DMS153 (cell line): ENCODE measurements at places on chromosomes 2 and 18.

GRCh38 chr2:190540048-190540447 is 5.5 kb upstream of the NEMP2 start:
- DNase-seq: no peak

DNA sequence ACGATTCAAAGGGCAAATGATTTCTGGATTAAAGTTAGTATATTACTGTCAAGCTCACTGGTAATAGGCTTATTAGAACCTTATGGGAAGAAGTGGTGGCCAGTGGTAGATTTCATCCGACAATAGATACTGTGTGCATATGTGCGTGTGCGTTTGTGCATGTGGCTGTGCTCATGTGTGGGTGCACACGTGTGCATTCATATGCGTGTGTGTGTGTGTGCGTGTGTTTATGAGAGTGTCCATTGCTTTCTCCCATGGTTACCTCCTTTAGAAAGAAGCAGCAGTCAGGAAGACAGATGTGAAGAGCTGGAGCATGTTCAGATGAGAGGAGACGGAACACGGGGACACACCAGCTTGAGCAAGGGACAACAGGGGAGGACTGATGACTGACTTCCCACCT is 8.9 kb upstream of the MROH2A start:
- DNase-seq: no peak

DNA sequence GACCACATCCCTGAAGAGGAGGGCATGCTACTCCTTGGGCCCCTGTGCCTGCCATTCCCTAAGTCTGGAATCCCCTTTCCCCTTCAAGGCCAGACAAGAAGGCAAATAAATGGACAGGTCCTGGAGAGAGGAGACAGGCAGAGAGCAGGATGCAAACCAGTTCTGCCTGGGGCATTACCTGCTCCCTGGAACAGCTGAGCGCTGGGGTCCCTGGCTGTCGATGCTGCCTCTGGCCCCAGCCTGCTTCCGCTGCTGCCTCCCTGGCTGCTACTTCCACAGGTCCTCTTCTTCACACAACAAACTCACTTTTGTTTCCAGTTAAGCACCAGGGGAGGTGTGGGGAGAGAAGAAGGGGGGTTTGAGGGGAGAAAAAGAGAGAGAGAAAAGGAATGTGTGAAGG is 53.1 kb downstream of the SLC4A5 start:
- DNase-seq: no peak

DNA sequence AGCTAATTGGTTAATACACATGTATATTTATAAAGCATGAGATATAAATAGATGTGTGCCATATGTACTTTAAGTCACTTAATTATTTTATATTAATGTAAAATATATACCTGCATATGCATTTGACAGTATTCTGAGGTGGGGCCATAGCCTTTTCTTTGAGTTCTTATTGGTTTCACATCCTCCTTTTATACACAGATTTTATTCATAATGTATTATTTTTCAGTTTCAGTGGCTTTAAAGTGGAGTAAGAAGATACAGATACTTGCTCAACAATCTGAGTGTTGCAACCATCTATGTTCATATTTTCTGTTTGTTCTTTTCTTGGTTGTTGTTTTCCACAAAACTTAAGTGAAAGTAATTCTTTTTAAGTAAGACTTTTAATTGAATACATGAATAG is 436.5 kb downstream of the RND3 start:
- no peak for DNase-seq

- DNase-seq: no peak
These were observed 493.7 kb upstream of the TNP1 start for GRCh38 chr2:217353591-217353990.

GRCh38 chr2:4832642-4833041 is 859.5 kb upstream of the SOX11 start:
- no peak for DNase-seq

- no peak for DNase-seq
These were observed 134.2 kb upstream of the CHAC2 start for GRCh38 chr2:53633441-53633840.

GRCh38 chr2:193668557-193669323 is 1474.0 kb upstream of the TMEFF2 start:
- no peak for DNase-seq

DNA sequence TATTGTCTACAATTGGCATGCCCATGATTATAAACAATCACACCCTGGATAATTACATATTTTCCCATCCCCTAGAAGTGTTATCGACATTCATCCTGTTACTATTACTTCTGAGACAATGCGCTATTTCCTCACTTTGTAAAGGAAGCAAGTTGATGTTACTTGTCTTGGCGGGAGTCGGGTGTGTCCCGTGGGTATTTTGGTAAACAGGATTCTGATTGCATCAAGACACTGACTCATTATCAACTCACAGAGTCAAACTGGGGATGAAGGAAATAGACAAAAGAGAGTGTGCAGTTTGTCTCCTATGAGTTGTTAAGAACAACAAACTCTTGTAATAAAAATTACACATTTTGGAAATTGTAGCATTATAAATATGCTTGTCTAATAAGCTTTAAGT is 142.7 kb downstream of the GALR1 start:
- DNase-seq: no peak

DNA sequence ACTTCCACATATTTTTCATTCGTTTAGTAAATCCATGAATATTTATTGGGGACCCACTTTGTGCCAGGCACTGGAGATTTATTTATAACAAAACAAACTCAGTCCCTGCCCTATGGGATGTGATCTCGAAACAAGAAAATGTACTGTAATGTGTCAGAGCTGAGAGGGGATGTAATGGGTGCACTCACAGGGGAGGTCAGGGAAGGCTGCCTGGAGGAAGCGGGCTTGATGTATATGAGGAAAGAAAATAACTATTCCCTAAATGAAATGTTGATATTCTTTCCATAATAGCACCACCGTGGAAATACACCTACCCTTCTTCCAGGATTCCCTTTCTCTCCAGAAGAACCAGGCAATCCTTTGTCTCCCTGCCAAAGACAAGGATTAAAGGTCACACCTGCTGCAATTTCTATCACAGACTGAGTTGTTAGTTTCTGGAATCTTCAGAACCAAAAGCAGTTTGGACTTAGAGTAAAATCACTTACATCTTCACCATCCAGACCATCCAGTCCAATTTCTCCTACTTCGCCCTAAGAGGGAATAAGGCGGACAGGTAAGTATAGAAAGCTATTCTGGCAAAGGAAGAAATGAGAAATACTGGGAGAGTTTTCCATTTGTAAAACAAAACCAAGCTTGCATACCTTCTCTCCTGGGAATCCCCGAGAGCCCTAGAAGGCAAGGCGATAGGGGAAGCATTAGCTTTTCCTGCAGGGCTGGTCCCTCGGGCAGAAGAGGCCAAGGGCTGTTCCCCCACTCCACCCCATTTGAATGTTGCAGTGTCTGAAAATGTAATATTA is 55.0 kb downstream of the COL6A3 start:
- DNase-seq: no peak

GRCh38 chr2:173720306-173720705 is 244.9 kb downstream of the SP3 start:
- DNase-seq: no peak

DNA sequence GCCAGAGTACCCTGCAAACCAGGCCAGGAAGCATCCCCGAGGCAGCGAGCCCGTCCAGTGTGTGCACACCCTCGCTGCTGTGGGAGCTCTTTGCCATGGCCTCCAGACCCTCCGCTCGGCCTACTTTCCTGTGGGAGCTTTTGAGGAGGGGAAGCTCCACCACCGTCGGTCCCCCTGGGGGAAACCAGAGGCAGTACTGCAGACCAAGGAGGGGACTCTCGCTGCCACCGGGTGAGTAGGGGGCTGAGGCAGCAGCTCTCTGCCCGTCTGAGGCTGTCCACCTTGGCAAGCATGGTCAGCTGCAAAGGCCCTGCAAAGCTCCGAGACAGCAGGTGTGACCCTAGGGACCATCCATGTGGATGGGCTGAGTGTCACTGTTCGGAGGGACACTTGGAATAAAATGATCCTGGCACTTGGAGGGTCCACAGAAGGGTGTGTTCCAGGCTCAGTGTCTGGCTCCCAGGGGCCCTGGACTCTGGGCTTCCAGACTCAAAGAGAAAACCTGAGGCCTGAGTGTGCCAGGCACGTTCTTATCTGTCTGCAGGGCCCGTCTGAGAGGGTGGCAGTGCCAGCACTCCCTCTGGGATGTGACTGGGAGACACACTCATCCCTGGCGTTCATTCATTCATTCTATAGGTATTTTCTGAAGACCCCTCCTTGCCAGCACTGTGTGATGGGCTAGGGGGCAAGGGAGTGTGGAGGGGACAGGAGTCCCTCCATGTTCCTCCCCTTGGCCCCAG is 282.8 kb upstream of the HS6ST1 start:
- DNase-seq: no peak

- DNase-seq: no peak
These were observed 250.2 kb downstream of the LPIN1 start for GRCh38 chr2:11996618-11997017.

GRCh38 chr2:236612737-236613136 is 43.1 kb downstream of the ACKR3 start:
- no peak for DNase-seq

- no peak for DNase-seq
These were observed 149.8 kb downstream of the COPS8 start for GRCh38 chr2:237235383-237236095.

DNA sequence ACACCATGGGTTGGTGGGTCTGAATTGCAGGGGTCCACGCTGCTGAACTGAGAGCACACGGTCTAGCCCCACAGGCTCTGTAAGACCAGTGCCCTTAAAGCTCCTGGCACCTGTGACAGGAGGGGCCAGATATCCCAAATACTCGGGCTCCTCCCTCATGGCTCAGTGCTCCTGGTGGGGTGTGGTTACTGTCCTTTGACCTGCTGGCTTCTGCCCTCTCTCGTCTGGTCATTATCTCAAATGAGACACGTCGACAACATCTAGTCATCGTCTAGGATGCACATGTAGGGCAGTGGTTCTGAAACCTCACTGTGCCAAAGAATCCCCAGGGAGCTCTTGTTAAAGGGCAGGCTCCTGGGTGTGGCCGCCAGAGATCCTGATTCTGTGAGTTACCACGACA is 258.4 kb downstream of the LOXHD1 start:
- DNase-seq: peak; percentile 59

DNA sequence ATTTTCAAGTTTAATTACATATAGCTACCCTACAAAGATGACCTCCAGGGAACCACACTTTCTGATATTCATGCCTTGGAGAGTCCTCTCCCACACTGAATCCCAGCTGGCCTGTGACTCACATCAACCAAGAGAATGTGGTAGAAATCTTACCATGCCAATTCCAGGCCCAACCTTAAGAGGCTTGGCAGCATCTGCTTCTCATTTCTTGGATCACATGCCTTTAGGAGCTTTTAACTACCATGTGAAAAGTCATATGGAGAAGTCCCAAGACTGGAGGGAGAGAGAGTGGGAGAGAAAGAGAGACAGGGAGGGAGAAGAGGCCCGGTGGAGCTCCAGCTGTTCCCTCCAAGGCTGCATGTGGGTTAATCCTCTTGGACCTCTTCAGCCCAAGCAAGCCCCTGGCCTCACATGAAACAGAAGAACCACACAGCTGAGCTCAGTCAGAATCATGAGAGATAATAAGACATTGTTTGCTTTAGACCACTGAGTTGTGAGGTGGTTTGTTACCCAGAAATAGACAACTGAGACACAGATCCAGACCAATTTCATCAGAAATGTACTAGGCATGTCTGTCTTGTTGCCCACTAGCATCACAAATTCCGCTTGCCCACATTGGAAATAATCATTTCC is 190.7 kb downstream of the MTCL1 start:
- no peak for DNase-seq

GRCh38 chr2:68739595-68740399 is 5.2 kb downstream of the ARHGAP25 start:
- DNase-seq: no peak

DNA sequence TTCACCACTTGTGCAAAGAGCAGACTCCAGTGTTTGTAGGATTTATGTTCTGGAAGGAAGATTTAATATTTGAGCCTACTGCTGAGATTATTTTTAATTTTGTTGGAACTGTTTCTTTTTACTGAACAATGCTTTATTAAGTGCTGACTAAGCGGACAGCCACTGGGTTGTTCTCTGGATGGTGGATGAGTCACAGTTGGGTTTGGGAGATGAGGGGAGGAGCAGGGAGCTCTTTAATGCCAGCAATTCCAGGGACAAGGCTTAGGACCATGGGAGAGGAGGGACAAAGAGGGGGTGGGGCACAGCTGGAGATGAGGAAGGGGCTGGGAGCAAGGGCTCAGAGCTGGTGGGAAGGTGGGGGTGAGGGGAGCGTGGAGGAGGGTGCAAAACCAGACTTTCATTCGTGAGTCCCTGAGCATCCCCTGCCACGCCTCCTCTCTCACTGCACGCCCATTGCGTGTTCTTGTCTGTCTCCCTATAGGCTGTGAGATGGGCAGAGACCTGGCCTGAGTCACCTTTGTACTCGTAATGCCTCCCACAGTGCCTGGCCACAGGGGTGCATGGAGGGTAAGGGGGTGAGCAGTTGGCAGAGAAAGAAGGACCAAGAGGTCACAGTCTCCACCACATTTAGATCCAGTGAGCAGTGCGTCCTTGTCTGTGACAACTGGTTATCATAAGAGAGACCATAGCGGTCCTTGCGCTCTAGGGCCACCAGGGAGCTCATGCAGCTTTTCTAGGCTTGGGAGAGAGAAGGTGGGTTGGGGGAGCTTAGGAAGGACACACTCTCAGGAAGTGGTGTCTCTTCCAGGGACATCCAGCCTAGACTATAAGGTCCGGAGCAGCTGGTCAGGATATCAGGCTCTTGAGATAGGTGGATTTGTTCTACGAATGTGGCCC is 18.4 kb downstream of the SLC4A3 start:
- DNase-seq: no peak

DNA sequence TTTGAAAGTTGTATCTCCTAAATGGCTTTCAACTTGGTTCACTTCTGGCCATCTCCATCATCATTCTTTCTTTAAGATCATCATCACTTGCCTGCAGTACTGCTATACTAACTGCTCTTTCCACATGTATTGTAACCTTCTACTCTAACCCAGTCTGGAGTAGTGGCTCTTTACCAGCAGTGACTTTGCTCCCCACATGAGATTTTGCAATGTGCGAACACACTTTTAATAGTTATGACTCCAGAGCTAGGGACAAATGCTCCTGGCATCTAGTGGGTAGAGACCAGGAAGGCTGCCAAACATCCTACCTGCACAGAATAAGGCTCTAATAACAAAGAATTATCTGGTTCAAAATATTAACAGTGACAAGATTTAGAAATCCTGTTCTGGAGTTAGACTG is 243.8 kb downstream of the XIRP2 start:
- no peak for DNase-seq

GRCh38 chr2:96157649-96158553 is 12.7 kb upstream of the DUSP2 start:
- DNase-seq: no peak

DNA sequence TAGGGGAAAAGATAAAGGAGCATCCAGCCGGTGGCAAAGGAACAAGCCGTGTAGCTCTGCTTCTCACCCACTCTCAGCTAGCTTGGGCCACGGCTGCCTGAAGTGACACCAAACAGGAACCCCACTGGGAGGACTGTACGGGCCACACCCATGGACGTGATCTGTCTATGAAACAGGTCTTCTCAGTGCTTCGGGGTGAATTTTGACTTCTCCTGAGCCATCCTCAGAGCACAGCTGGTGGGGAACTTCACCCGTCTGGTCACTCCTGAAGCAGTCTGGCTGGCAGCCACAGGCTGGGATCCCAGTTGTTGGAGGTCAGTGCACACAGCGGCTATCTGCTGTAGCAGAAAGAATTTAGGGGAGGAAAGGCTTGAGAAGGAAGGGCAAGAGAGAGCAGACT is 223.8 kb downstream of the FAM210A start:
- DNase-seq: no peak

- DNase-seq: no peak
These were observed 112.8 kb downstream of the CAPN13 start for GRCh38 chr2:30694286-30695055.
